ENCODE measurements at places on chromosomes 2 and 18.

GRCh38 chr18:79552140-79552631, 127.4 kb upstream of the CTDP1 start:
- DNase-seq: no peak

- no peak for DNase-seq
These were observed 8.1 kb upstream of the SSB start for GRCh38 chr2:169790581-169790980.

DNA sequence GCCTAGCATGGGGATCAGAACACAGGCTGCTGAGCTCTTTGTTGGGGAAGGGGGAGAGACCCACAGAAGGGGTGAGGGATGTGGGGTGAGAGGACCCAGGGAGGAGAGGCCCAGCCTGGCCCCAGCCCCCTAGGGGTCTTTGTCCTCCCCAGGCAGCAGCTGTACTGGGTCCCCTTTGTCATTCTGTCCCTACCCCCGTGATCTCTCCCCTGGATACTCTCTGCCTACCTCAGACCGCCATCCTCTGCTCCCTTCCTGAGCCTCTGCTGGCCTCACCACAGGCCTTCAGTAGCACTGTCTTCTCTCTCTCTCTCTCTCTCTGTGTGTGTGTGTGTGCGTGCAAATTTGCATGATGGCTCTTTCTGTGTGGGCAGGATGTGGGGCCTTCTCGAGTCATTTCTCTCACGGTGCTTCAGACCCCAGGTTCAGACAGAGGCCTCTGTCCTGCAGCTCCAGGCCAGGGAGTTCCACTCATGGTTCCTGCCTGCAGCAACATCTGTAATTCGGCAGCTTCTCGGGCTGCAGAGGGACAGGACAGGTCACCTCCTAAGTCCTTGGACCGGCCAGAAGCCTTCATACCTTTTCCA, 1.4 kb downstream of the PSD4 start:
- DNase-seq: no peak

DNA sequence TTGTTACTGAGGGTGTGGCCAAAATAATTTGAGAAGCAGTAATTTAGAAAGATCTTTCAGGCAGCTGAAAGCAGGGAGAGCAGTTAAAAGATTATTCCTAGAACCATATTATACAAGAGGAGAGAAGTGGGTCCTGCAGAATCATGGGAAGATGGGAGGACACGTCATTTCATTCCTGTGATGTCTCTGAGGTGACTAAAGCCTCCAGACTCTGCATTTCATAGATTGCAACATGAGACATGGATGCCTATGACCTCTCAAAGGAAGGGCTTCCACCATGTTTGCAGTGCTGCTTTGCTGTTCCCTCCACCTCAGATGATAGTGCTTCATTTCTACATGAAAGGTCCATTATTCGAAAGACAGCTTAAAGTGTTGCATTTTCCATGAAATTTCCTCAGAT, 788.4 kb downstream of the TSN start:
- DNase-seq: no peak

DNA sequence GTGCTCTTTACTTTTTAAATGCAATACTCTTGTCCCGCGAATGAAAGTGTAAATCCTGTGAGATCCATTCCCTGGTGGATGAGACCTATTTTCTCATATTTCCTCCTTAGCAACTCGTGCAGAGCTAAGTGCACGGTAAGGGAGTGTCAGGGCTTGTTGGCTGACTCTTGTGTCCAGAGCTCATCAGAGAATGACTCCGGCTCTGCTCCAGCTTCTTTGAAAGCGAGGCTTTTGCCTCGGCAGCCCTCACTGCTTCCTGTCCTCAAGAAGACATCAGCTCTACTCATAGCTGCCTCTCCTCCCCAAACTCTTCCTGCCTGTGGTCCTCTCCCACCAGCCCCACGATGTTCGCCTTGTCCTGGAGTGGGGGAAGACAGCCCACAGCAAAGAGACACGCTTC, 70.7 kb downstream of the LIPG start:
- no peak for DNase-seq

GRCh38 chr2:236336575-236337464, 72.6 kb upstream of the ASB18 start:
- DNase-seq: no peak

DNA sequence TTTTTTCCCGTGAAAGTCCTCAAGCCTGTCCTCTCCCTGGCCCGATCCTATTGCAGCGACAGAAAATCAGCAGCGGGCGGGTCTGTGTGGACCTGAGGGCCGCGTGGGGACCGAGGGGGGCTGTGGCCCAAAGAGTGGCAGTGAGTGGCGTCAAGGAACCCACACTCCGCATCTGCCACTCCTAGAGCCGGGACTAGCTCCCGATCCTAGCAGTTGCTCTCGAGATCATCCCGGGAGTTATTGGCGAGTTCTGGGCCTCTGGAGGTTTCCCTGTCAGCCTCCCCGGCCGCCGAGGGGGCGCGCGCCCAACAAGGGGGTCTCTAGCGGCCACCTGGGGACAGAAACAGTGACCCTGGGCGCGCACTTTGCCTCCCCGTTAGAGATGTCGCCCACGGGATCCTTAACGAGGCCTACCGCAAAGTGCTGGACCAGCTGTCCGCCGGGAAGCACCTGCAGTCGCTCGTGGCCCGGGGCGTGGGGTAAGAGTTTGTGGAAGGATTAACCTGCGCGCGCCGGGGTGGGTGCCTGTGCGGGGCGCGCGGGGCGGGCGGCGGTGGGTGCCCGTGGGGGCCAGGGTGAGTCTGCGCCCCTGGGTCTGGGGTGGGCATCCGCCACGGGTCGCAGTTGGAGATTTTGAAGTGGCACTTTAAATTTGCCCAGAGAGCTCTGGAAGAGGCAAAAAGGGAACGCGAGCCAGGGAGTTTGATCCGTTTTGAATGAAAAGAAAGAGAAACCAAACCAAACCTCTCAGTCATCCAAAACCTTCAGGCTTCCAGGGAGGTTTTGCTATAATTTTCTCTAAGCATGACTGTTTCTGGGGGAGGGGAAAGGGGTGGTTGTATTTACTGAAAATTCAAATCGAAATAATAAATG, 3.5 kb downstream of the ADCYAP1 start:
- no peak for DNase-seq

DNA sequence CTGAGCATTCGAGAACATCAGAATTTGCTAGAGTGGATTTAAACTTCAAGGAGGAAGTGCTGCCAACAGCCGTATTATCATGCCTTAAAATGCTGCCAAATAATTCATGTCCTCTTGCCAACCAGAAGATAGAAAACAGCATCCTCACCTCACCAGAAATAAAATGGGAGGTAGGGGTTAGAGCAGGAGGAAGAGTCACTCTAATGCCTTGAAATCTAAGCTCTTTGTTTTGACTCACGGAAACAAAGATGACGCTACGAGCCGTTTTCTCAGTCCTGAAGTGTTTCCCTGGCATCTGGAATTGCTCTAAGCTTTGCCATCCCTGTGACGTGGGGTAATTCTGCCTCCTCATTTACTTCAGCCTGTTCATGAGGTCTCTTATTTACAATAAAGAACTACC, 97.1 kb downstream of the PRPF40A start:
- DNase-seq: peak; percentile 75

DNA sequence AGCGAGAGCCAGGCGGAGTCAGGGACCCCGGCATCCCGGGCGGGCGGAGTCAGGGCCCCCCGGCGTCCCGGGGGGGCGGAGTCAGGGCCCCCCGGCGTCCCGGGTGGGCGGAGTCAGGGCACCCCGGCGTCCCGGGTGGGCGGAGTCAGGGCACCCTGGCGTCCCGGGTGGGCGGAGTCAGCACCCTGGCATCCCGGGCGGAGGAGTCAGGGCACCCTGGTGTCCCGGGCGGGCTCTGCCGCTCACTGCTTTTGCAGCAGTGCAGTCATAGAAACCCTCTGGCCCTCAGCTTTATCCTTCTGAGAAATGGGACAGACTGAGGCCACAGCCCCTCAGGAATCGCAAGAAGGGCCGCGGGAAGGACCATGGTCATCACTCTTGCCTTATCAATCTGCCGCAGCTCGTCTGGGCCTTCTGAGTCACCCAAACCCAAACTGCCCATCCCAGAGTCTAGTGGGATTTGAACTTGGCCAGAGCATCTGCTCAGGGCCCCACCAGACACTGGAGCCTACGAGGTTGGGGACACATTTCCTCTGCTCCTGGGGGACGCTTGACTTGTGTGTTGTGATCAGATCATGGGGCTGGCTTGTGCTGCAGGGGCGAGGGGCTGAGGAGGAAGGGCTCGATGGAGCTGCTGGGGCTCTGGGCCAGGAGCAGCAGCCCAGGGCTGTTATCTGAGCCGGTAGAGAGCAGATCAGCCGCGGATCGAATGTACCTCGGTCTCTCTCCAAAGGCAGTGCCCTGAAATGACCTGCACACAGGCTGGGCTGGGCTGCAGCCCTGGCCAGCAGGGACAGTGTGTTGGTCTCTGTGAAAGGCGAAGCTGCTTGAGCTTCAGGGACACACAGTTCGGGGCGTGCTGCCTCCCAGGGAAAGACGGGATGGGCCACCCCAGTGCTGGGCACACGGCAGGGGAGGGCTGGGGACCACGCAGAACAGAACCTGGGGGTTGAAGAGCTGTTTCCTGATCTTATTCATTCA, 290.1 kb upstream of the HDAC4 start:
- no peak for DNase-seq

- peak; percentile 5 for DNase-seq
These were observed 316.8 kb upstream of the KCNH7 start for GRCh38 chr2:163155279-163155883.

DNA sequence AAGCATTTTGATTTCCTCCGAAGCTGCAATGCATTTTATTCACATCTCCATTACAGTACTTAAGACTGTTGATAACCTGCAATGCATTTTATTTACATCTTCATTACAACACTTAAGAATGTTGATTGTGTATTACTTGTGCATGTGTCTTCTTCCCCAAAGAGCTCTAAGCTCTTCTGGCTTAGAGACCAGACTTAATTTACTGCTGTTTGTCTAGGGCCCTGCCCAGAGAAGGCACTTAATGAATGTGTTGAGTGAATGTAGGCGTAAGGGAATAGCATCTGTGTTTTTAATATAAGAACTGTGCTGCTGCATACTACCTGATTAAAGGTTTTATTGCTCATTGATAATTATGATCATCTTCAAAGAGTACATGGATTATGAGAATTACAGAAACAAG, 295.6 kb downstream of the ZNF385B start:
- DNase-seq: no peak

DNA sequence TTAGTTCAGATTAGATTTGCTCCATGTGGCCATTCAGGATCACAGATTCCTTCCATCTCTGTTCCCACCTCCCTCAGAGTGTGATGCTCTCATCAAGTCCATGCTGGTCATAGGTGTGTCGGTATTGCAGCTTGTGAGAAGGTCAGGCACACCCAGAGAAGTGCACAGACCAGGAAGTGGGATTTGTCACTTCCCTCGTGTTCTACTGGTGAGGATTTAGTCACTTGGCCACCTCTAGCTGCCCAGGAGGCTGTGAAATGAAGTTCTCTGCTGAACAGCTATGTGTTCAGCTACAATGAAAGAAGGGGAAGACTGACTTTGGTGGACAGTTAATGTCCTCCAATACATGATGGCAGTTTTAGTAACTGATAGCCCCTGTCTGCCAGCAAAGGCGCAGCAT, 3.5 kb upstream of the LANCL1 start:
- DNase-seq: no peak

- DNase-seq: peak; percentile 29
These were observed 34.5 kb downstream of the RPL31 start for GRCh38 chr2:101036562-101036961.

- DNase-seq: no peak
These were observed 473.6 kb downstream of the NUP35 start for GRCh38 chr2:183597841-183598240.

- peak; percentile 97 for DNase-seq
These were observed 106.9 kb downstream of the ROCK1 start for GRCh38 chr18:21004726-21005125.

GRCh38 chr2:67286981-67287759, 110.0 kb upstream of the ETAA1 start:
- DNase-seq: no peak

DNA sequence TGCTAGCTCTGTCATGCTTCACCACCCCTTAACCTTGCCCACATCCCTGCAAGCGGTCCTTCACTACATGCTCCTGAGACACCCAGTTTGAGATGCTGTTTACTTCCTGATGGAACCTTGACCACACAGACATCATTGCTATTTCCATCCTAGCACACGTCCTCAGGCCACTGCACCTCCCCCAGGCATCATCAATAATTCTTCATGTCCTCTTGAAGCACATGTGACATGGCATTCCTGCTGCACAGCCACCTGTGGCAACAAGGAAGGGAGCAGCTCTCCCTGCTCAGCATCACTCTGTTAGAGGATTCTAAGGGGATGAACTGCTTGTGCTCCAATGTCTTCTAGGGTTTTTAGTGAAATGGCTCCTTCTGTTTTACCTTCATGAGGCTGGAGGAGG, 26.1 kb upstream of the ST3GAL5 start:
- DNase-seq: no peak

Data from fibroblast of gingiva (primary cell).